ENCODE measurements at places on chromosomes 2 and 18.

DNA sequence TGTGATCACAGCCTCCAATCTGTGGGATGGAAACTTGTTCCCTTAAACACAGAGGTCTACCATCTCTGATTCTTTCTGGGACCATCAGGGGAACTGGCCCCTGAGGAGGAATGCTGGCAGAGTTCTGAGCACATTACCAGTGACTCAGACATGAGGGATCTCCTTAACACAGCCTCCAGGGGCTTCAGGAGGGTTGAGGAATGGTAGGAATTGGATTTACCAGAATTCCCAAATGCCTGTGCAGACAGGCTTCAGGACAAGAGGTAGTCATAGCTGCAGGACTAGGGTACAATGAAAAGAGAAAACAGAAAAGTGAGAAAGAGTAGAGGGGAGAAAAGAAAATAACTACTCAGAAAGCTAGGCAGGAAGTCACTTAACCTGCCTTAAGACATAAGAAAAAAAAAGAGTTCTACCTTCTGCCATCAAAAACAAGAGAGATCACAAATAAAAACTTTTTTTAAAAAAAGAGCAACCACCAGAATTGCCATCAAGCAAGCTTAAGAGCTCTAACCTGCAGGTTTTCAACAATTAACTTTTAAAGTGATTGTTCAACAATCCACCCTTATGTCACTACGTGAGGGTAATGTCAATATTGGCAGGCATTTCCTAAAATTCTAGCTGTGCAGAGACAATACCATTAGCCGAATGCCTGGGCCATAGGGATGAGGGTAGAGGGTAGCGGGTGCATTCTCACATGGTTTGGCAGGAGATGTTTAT lies 524.4 kb downstream of the BCL11A start:
- DNase-seq: no peak

DNA sequence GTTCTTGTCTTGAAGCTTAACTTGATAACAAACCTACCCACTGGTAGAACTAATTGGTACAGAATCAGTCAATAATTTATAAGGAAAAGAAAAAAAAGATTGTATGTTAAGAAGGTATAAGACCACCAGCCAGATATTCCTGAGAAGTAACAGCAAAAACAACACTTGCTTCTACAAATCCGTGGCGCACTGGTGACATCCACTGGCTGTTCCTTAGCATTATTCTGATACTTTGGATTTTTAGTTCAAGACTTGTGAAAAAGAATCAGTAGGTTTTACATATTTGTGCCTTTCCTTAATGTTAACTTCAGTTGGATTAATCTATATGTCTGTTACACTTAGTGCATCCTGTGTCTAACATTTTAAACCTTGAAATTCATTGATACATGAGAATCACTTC lies 141.8 kb downstream of the GRB14 start:
- peak; percentile 26 for DNase-seq

DNA sequence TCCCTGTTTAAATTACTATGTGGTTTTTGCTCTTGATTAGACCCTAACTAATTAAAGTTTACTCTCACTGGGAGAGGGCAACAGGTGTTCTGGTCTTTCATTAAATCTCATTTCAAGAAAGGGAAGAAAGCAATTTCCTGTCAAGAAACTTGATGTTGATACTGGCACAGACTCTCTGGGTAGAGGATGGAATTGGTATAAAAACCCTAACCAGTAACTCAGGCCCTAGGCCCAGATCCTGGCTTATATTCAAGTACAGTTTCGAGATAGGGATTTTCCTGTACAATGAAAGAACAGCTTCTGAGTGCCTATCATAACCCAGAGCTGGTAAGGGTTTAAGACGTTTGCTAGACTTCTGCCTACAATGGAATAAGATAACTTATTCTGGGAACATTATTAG lies 61.6 kb upstream of the ACYP2 start:
- DNase-seq: no peak

DNA sequence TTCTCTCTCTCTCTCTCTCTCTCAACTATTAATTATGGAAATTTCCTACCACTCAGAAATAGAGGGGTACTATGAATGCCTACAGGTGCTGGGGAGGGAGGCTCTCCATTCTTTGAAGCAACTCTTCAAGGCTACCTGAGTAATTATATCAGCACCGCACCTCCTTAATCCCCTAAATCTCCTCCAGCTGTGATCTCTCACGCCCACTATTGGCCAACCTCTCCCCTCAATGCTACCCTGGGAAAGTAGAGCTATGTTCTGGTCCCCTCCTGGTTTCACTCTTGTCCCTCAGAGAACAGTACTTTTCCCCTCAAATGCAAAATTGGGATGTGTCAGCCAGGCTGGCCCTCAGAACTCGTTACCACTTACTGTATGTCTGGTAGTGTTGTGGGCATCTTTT lies 1.6 kb downstream of the MOCOS start:
- DNase-seq: no peak

- no peak for DNase-seq
These were observed 44.0 kb downstream of the STEAP3 start for GRCh38 chr2:119267604-119268003.

GRCh38 chr2:10283106-10284062 lies 19.3 kb upstream of the HPCAL1 start:
- DNase-seq: no peak

DNA sequence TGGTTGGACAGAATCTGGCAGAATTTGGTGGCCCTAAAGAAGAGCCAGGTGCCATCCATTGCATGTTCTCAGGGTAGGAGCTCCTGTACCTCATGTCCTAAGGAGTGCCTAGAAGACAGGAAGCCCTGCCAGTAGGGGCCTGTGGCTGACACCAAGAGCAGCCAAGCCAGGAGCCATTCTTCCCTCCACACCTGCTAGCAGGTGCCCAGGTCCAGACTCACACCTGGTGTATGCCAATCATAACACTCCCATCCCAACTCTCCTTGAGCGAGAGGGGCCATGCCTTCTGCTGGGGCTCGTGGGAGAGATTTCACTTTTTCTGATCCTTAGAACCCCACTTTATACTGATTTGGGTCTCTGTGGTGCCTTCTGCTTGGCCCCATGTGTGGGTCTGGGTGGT lies 26.5 kb upstream of the TMEM37 start:
- DNase-seq: no peak

DNA sequence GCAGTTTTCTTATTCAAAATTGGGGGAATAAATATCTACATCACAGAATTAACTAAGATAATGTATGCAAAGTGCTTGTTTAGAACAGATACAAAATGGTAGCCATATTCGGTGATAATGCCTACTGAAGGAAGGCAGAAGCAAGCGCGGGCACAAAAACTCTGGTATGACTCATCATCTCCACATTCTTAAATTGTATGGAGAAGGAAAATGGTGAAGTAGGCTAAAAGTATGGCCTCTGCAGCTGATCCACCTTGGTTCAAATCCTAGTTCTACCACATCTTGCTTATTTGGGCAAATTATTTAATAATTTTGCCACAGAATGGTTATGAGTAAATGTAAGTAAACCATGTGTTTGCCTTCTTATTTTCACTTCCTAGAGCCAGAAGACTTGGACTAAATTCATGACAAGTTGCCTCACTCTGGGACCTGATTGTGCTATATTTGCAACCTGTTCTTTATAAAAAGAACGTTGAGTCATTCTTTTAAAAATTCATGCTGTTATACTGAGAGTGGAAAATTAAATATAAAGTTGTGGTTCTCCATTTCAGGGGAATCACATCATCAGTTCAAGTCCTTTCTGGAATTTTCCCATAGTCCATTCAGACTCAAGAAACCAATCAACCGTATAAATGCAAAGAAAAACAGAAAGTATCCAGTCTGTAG lies 9.0 kb upstream of the CDK15 start:
- DNase-seq: no peak

DNA sequence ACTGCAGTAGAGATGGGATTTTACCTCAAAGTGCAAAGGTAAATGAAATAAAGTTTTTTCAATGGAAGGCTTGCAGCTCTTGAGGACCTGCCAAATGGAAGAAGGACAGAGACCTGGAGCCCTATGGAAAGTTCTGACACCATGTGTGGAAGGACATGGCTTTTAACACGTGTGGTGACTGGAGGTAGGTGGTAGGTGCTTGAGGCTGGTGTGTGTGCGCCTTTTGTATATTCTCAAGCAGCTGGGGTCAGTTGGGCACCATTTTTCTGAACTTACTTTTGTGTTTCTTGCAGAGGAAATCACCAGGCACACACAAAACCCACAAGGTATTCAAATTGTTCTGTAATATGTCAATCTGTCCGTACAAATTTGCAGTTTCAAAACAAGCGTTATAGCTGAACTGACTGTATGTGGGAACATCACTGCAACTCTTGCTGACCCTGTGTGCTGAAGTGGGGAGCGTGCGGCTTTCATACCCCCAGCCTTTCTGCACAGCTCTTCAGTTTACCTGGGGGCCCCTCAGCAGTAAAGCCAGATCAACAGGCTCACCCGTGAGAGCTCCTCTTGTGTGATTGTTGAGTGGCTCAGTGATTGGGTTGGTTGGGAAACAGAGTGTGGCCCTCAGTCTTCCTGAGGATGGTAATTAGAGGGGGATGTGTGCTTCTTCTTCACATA lies 363 bp downstream of the GREB1 start:
- DNase-seq: no peak

DNA sequence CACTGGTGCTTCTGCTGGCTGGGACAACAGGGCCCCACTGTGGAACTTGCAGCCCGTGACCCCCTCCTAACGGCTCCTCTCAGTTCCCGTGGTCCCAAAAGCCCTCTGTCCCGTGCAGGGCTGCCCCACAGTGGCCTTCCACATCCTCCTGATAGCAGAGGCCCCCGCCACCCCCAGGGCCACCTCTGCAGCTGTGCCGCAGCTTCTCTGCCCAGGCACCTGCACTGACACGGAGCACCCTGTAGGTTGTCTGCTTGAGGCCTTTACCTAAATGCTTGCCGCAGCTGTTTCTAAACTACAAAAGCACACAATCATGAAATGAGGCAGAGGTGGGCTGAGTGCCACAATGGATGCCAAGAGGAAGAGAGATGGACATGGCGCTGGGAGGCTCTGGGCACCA lies 13.5 kb upstream of the GRHL1 start:
- no peak for DNase-seq

DNA sequence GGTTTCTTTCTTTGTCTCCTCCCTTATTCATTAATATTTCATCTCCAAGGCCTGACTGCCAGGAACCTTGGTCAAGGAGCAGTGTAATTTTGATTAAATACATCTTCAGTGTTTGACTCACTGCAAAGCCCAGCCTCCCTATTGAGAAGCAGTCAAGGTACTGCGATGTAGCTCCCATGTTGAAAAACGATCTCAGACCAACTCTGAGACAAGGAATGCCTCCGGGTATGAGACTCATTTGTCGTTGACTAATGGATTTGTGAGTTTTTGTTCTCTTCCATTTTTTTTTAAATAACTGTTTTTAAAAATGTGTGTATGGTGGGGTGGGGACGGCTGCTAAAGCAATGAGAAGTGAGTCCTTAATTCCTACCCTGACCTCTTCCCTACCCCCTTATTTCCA lies 361.6 kb downstream of the SOX11 start:
- DNase-seq: no peak

GRCh38 chr2:10629819-10630532 lies 59.8 kb downstream of the NOL10 start:
- DNase-seq: no peak

- no peak for DNase-seq
These were observed 53.3 kb downstream of the LONRF2 start for GRCh38 chr2:100268986-100269385.

DNA sequence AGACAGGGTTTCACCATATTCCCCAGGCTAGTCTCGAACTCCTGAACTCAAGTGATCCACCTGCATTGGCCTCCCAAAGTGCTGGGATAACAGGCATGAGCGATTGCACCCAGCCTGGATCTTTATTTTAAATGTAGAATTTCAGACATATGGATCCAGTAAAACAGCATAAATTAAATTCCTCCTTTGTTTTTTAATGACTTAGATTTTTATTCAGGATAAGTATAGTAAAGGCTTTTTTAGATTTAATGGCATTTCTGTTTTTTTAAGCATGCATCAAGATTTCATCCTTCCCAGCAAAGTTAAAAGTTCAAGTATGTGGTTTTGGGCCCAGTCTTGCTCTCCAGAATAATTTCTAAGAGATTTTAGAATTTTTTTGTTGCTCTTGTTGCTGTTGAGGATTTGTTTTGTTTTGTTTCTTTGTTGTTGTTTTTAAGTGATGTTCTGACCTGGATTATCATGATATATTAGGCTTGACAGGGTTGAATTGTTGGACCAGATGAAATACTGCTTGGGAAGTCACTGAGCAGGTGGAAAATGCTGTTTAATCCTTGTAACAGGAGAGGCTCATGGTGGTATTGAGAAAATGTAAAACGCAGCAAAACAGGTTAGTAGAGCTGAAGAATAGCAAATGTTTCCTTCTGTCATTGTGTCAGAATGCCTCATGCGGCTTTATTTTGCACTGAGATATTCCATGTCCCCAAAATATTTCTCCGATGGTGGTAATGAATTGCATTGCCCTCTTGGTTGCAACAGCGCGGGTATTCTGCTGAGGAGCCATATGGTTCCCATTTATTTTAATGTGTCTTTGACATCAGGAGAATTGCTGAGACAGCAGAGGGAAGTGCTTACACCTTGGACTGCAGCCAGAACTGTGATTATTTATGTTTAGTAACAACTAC lies 147.9 kb downstream of the GALNT3 start:
- peak; percentile 27 for DNase-seq

DNA sequence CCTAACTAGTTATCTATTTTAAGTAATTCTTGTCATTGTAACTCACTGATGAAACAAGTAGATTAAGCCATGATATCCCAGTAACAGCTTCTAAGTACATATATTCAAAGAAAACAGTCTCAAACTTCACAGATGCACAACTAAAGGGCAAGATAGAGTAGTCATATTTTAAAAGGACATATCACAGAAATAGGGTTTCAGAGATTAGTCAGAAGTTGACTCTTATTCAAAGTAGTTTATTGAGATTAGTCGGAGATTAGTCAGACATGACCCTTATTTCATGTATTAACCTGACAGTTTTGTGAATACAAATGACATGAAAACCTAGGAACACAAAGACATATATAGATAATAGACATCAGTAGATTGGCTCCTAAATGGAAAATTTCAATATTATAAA lies 15.9 kb upstream of the CHAC2 start:
- DNase-seq: no peak

GRCh38 chr2:112582314-112582746 lies 2.1 kb upstream of the CHCHD5 start:
- DNase-seq: peak; percentile 16

DNA sequence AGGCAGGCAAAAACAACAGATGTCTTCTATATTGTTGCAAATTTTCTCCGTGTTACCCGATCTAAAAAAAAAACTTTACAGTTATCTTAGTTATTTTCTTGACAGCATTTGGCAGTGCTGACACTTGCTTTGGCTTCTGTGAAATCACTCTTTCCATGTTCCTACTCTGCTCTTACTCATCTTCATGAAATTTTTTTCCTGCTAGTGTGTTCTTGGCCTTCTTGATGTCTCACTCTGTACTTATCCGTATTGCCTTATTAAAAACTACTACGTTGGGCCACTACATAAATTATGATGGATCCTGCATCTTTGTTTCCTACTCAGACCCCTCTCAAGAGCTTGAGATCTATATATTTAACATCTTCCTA lies 134.4 kb downstream of the IKZF2 start:
- no peak for DNase-seq

DNA sequence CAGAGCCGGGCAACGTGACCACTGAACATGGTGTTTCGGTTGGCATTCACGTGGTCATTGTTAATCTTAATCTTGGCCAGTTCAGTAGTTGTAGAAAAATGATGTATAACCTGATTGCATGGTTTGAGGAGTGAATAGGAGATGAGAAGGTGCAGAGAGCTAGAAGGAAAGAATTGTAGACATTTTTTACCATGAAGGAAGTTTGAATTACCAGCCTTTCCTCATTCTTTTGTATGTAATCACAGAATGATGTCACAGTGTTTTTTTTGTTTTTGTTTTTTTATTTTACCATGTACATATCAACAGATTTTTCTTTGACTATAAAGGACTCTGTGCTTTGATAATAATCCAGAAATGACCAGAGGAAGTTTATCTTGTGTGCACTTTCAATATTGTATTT lies 126.3 kb downstream of the LTBP1 start:
- no peak for DNase-seq

Measured in NCI-H1436 treated with DMSO at 0.1 percent for 48 hours (cell line).